Osteocyte (in vitro differentiated cells): ENCODE measurements at places on chromosomes 6 and 20.

GRCh38 chr20:58908221-58908620 is 55.7 kb downstream of the GNAS start:
- peaks cover 30% of the 10 kb centered on the region for H3K4me1 ChIP-seq
- no peaks in the 10 kb centered on the region for H3K27me3 ChIP-seq
- H3K36me3 ChIP-seq, result peaks cover 73% of the 10 kb centered on the region
- peak overlapping the region; percentile 57 for H3K4me3 ChIP-seq
- no peak for DNase-seq

GRCh38 chr6:158662954-158663624 is 13.2 kb downstream of the SYTL3 start:
- no peak overlapping the region for H3K4me3 ChIP-seq
- no peak for DNase-seq

DNA sequence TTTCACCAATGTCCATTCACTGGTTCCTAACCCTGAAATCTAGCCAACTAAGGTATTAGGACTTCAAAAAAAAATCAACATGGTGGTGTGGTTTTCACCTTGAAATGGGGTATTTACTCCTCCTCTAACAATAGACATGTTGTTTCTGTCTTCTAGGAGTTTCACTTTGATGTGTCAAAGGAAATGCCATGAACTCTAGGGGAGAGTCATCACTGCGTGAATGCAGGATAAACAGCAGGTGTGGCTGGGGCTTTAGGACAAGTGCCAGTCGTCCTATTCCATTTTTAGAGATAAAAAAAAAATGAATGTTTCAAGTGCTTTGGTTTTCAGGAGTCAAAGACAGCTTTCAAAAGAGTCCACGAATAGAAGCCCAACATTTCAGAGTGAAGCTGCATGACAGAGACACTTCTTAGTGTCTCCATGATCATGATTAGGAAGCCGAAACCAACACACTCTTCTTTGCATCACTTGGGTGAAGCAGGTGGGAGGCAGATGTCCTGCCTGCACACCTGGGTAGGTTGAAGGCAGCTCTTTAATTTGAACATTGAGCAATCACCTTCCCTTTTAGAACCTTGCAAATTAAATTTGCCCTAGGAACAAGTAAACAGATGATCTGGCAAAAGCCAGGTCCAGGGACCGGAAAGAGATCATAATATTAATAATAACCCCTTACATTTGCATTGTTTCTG is 328.5 kb upstream of the PRDM1 start:
- no peak overlapping the region for H3K4me3 ChIP-seq
- H3K36me3 ChIP-seq, result no peaks in the 10 kb centered on the region
- no peak overlapping the region for H3K27ac ChIP-seq
- no peak for DNase-seq
- peaks cover 6% of the 10 kb centered on the region for H3K4me1 ChIP-seq
- H3K27me3 ChIP-seq, result peaks cover 5% of the 10 kb centered on the region

DNA sequence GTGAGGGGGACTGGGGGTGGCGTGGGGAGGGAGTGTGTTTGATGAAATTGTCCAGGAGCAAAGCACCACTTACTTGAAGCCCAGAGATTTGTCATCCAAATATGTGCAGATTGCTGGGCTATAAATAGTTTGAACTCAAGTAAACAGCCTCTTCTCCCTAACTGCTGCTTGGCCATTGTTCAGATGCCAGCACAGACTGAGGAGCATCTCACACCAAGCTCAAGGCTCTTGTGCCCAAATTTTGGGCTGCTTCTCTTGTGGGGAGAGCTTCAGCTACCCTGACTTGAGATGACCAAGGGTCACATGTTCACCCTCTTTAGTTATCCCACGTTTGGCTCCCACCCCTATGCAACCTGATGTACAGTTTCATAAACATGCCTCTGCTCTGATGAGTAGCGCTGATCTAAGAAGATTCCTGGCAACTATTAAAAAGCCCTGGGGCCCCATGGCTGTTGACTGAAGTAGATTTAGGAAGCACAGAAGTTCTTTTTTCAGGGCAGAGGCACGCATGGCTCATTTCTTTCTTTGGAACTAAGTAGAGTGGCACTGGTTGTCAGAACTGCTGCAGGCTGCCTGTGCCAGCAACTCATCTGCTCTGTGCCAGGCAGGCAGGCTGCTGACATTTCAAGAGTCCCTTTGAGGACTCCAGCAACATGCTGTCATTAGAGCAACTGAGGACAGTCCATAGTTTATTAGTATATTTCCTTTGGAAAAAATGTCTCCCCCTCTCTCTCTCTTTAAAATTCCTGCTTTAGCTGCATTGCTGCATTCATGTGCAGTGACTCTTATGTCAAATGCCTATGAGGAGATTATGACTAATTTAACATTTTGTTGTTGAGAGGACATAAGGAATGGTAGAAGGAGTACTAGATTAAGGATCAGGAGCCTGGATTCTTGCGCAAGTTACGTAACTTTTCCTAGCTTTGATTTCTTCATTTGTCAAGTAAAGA is 9.6 kb upstream of the PKIG start:
- H3K4me3 ChIP-seq, result peak overlapping the region; percentile 30
- DNase-seq, result no peak
- no peaks in the 10 kb centered on the region for H3K36me3 ChIP-seq

GRCh38 chr6:99613409-99613704 is 6.7 kb downstream of the PRDM13 start:
- H3K4me1 ChIP-seq, result peaks cover 12% of the 10 kb centered on the region
- no peaks in the 10 kb centered on the region for H3K36me3 ChIP-seq
- DNase-seq, result no peak
- peak overlapping the region; percentile 55 for H3K4me3 ChIP-seq

DNA sequence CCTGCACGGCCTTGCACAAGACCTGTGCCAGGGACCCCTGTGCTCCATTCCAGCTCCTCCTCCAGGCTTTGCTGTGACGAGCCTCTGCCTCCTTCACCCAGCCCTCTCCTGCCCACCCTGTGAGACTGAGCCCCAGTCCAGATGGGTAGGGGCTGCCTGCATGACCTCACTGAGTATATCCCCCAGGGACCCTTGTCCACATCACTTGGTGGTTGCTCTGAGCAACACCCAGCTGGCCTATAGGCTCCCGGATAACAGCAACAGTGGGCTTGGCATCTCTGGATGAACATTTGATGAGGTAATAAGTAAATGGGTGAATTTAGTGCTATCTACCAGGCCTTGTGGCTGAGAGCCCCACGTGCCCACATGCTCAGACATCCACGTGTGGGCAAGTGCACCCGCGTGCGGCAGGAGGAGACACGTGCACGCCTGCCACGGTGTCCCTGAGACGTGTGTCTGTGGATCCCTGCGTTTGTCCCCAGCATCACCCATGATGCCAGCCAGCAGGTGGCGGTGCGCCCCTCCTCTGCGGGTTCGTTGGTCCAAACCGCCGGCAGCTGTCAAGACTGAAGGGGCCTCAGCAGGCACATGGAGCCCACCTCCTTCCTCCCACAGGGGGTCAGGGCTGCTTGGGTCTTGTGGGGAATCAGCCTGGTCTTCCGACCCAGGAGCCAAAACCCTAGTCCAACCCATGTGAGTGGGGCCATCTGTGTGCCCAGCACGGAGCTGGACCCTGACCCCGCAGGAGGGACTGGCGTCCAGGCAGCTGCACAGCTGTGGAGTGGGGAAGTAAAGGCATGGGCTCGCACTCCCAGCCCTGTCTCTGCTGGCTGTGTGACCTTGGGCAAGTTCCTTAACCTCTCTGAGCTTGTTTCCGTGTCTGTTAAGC is 45.9 kb downstream of the FGD2 start:
- no peaks in the 10 kb centered on the region for H3K36me3 ChIP-seq
- H3K4me1 ChIP-seq, result peaks cover 18% of the 10 kb centered on the region
- peak overlapping the region; percentile 36 for H3K27ac ChIP-seq
- DNase-seq, result peak; percentile 95
- no peaks in the 10 kb centered on the region for H3K27me3 ChIP-seq
- H3K4me3 ChIP-seq, result peak overlapping the region; percentile 23

- no peak overlapping the region for H3K27ac ChIP-seq
- DNase-seq, result no peak
- H3K27me3 ChIP-seq, result no peaks in the 10 kb centered on the region
- no peaks in the 10 kb centered on the region for H3K4me1 ChIP-seq
- peaks cover 6% of the 10 kb centered on the region for H3K36me3 ChIP-seq
- no peak overlapping the region for H3K4me3 ChIP-seq
Measured at GRCh38 chr20:3758566-3758965, 9.0 kb downstream of the ADISSP start.

DNA sequence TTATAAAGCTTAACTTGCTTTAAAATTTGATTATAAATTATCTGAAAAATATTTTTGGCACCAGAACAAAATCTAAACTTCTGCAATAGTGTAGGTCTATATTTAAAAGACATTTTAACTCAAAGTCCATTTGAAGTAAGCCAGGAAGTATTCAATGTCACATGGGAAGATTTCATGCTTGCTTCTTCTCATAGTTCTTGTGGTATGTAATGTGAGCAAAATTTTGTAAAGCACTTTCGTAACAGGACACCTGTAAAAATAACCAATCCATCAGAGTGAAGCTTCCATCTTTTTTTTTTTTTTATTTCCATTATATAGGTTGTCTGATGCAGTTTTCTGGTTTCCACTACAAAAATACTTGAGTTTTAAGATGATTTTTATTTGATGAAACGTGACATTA is 386.1 kb downstream of the LAMA2 start:
- DNase-seq, result no peak
- no peak overlapping the region for H3K4me3 ChIP-seq
- H3K27me3 ChIP-seq, result peaks cover 33% of the 10 kb centered on the region
- H3K36me3 ChIP-seq, result no peaks in the 10 kb centered on the region
- no peaks in the 10 kb centered on the region for H3K4me1 ChIP-seq

DNA sequence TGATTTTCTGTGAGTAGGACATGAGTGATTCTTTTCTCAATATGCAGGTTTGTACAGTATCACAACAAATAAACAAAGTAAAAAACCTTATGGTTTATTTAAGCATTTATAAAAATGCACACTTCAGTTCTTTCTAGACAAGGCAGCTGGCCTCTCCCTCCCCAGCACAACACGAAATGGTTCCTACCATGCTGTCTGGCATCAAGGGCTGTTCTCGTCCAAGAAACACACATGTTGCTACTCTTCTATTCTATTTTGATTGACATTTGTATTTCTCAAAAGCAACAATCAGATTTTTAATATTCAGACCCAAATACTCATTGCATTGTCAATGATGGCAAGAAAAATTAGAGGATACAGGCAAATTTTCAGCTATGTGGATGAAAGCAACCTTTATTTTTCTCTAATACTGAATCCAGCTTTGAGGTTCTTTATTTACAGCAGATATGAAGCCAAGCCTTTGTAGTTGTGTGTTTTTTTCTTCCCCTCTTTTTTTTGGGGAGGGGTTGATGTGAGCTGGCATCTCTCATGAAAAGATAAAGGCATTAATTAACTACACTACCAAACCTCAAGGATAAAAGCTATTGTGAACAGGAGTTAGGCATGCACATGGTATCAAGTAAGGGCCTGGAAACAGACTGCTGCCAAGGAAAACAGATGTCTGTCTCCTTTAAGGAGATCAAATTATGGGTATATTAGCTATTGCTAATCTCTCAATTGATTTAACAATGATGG is 96.4 kb upstream of the PREP start:
- no peak overlapping the region for H3K4me3 ChIP-seq
- DNase-seq, result no peak
- no peak overlapping the region for H3K27ac ChIP-seq
- no peaks in the 10 kb centered on the region for H3K36me3 ChIP-seq
- no peaks in the 10 kb centered on the region for H3K4me1 ChIP-seq

DNA sequence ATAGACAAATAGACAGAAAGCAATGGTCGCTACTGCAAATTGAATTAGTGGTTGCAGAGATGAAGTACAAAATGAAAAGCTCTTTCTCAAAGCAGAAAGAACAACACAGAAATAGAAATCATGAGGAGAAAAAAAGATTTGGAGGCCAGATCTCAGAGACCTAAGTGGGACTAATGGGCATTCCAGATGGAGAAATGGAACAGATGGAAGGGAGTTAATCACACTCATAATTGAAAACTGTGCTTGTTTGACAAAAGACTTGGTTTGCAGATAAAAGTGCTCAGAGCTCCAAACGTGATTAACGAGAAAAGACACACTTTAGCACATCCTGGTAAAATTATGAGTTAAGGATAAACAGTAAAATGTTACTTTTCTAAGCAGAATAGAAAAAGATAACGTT is 58.1 kb upstream of the SNRPB2 start:
- no peaks in the 10 kb centered on the region for H3K27me3 ChIP-seq
- H3K4me3 ChIP-seq, result no peak overlapping the region
- no peak overlapping the region for H3K27ac ChIP-seq
- H3K4me1 ChIP-seq, result no peaks in the 10 kb centered on the region
- H3K36me3 ChIP-seq, result no peaks in the 10 kb centered on the region
- no peak for DNase-seq

DNA sequence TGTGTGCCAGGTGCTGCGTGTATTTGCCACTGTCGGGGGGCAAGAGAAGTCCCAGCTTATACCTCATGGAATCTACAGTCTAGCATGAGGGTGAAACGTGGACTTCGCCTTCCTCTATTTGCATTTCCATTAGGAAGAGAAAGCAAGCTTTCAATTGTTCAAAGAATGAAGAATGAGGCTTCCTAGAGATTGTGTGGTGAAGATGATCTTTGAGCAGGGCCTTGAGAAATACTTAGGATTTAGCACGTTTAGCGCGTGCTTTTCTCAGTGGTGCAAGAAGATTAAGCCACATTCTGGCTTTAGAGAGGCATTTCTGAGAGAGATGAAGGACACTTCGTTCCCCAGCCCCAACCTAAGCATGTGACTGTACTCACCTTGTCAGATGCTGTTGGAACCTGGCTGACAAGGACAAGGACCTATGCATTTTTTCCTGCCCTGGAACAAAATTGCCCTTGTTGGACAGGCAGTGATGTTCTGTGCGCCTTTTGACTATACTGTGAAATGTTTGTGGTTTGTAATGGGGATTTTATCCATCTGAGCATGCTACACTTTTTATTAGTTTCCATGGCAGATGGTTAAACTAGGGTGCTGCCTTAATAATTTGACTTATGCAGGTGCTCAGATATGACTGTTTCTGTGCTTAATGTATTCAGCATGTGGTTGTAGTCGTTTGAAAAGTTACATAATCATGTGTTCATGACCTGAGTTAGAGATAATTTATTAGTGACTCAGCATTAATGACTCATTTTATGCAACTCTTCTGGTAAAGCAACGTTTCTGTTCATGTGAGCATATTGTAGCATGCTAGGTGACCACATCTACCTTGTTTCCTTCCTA is 10.7 kb downstream of the TULP4 start:
- no peaks in the 10 kb centered on the region for H3K27me3 ChIP-seq
- H3K36me3 ChIP-seq, result peaks cover 13% of the 10 kb centered on the region
- no peak overlapping the region for H3K4me3 ChIP-seq
- peak overlapping the region; percentile 5 for H3K27ac ChIP-seq
- no peak for DNase-seq
- peaks cover 39% of the 10 kb centered on the region for H3K4me1 ChIP-seq

DNA sequence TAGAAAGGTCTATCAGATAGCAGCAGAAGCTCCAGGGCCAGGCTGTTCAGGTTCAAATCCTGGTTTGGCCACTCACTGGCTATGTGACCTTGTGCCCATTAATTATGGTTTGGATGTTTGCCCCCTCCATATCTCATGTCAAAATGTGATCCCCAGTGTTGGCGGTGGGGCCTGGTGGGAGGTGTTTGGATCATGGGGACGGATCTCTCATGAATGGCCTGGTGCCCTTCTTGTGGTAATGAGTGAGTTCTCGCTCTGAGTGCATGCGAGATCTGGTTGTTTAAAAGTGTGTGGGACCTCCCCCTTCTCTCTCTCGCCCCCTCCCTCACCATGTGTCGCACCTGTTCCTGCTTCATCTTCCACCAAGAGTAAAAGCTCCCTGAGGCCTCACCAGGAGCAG is 240.9 kb downstream of the LRFN2 start:
- no peak overlapping the region for H3K27ac ChIP-seq
- peak; percentile 69 for DNase-seq
- H3K4me3 ChIP-seq, result no peak overlapping the region
- H3K4me1 ChIP-seq, result no peaks in the 10 kb centered on the region

- H3K27me3 ChIP-seq, result no peaks in the 10 kb centered on the region
- DNase-seq, result no peak
- H3K36me3 ChIP-seq, result no peaks in the 10 kb centered on the region
- H3K27ac ChIP-seq, result no peak overlapping the region
- H3K4me3 ChIP-seq, result no peak overlapping the region
- peaks cover 42% of the 10 kb centered on the region for H3K4me1 ChIP-seq
Measured at GRCh38 chr6:116012471-116012949, 48.2 kb downstream of the FRK start.
